ENCODE measurements at places on chromosomes 11 and 22. TPM values are rescaled to one million over a fixed set of nuclear protein-coding genes. Genes with fewer than 3 reads are reported as not detected.

The UBQLNL gene
- total RNA-seq = not detected

The SPINDOC gene
- 56.2 TPM for total RNA-seq

The ANKK1 gene
- 0.07 TPM for total RNA-seq

The OR51A4 gene
- total RNA-seq = not detected

The PKP3 gene
- 39.8 TPM for total RNA-seq

The RAB36 gene
- 8.1 TPM for total RNA-seq

The ABCG4 gene
- 0.18 TPM for total RNA-seq

The OR2AG1 gene
- not detected for total RNA-seq

The C11orf65 gene
- 0.20 TPM for total RNA-seq

The DEAF1 gene
- total RNA-seq = 37.7 TPM

The ZBTB16 gene
- not detected for total RNA-seq

The NOX4 gene
- total RNA-seq = not detected

The MS4A7 gene
- not detected for total RNA-seq

The CRACR2B gene
- total RNA-seq = 3.0 TPM

The HORMAD2 gene
- not detected for total RNA-seq

The OTOG gene
- total RNA-seq = not detected

The KRTAP5-1 gene
- total RNA-seq = not detected

The P4HA3 gene
- total RNA-seq = 40.6 TPM

The OR5T1 gene
- not detected for total RNA-seq

The CNGA4 gene
- total RNA-seq = not detected

The TMPRSS13 gene
- not detected for total RNA-seq

The MPZL2 gene
- not detected for total RNA-seq

The PAX6 gene
- total RNA-seq = 0.90 TPM

The PRDM11 gene
- total RNA-seq = 4.6 TPM

The TECTA gene
- 0.03 TPM for total RNA-seq

The PRG3 gene
- total RNA-seq = not detected

The ZNF74 gene
- total RNA-seq = 6.9 TPM

The DAGLA gene
- total RNA-seq = 6.4 TPM

The OR51B2 gene
- not detected for total RNA-seq

The POU2F3 gene
- total RNA-seq = not detected

The SOX6 gene
- total RNA-seq = not detected

The TRIM29 gene
- total RNA-seq = 7.4 TPM

The TBX10 gene
- not detected for total RNA-seq

The SLC22A8 gene
- total RNA-seq = not detected

The SCGB1A1 gene
- total RNA-seq = not detected

The PNPLA5 gene
- total RNA-seq = 0.07 TPM

The OR51B5 gene
- not detected for total RNA-seq

The SELENOO gene
- total RNA-seq = 18.0 TPM

The CYTH4 gene
- 0.94 TPM for total RNA-seq

The CASP4 gene
- total RNA-seq = 7.1 TPM

The TNNI2 gene
- total RNA-seq = not detected

The OR52I1 gene
- not detected for total RNA-seq

The MOV10L1 gene
- not detected for total RNA-seq

The TREH gene
- total RNA-seq = not detected

The APOL4 gene
- not detected for total RNA-seq

The GNAZ gene
- 2.4 TPM for total RNA-seq

The FOLH1 gene
- total RNA-seq = not detected

The CADM1 gene
- 21.8 TPM for total RNA-seq

The ARHGAP8 gene
- 1.9 TPM for total RNA-seq

The TRPM5 gene
- not detected for total RNA-seq

The AP5B1 gene
- total RNA-seq = 10.6 TPM

The UCP2 gene
- total RNA-seq = 84.6 TPM

The SULT4A1 gene
- not detected for total RNA-seq

The IFITM10 gene
- total RNA-seq = 1.0 TPM

The OR5D13 gene
- not detected for total RNA-seq

The TMEM191C gene
- total RNA-seq = 1.2 TPM

The LINC01488 gene
- not detected for total RNA-seq

Measured in A549 treated with RU486 at 1 μM for 4 hours (cell line).